ENCODE measurements at places on chromosomes 1 and 21.

DNA sequence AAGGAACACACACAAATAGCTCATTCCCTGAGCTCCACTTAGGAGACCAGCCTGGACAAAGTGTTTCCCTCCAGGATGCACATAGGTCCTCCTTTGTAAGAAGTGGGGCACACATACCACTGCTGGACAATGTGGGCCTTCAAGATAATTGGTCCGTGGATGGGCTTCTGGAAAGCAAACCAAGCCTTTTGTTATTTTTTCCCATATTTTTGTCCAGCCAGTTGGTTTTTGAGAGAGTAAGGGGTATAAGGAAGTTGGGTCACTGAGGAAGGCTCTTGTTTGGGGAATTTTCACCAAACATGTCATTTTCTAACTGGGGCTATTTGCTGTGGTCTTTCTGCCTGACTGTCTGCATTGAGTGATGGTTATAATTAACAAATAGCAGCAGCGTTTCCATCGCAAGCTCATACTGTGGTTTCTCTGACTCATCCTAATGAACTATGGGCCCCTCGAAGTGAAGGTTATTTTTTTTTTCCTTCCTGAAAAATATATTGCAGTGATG lies 306.3 kb upstream of the DUSP10 start:
- H3K4me1 ChIP-seq = peaks cover 23% of the 10 kb centered on the region
- DNase-seq = no peak
- no peaks in the 10 kb centered on the region for H3K36me3 ChIP-seq

DNA sequence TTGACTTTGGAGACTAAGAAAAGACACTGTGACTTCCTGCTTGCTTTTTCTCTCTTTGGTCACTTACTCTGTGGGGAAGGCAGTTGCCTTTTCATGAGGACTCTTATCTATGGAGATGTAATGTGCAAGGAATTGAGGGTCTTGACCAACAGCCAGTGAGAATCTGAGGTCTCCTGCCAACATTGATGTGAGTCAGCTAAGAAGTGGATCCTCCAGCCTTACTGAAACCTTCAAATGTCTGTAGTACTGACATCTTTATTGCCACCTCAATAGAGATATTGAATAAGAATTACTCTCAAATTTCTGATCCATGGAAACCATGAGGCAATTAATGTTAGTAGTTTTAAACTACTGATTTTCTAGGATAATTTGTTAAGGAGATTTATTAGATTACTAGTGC lies 598.4 kb downstream of the ADGRL2 start:
- H3K4me3 ChIP-seq = no peak overlapping the region
- no peaks in the 10 kb centered on the region for H3K36me3 ChIP-seq
- no peaks in the 10 kb centered on the region for H3K27me3 ChIP-seq
- no peaks in the 10 kb centered on the region for H3K4me1 ChIP-seq

GRCh38 chr1:30893776-30894507 lies 14.6 kb downstream of the SDC3 start:
- peaks cover 2% of the 10 kb centered on the region for H3K36me3 ChIP-seq
- no peaks in the 10 kb centered on the region for H3K4me1 ChIP-seq
- H3K4me3 ChIP-seq = no peak overlapping the region
- peaks cover 18% of the 10 kb centered on the region for H3K27me3 ChIP-seq
- no peak overlapping the region for H3K27ac ChIP-seq
- DNase-seq = no peak

DNA sequence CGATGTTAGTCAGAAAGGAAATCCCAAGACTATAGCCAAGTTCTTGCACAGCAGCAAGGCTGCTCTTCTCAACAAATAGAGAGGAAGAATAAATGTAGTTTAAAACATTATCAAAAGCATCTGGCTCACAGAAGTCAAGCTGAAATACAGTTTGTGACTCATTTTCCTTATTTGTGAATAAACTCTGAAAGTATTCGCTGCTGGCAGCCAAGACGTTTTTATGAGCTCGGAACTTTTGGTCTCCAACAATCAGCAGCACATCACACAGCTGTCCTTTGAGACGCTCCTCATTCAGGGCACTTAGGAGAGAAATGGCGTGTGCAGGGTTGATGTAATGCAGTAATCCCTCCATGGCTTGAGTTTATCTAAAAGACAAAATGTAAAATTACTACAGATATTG lies 16.4 kb downstream of the ZBTB21 start:
- peaks cover 8% of the 10 kb centered on the region for H3K4me1 ChIP-seq
- DNase-seq = no peak
- no peaks in the 10 kb centered on the region for H3K27me3 ChIP-seq
- no peak overlapping the region for H3K4me3 ChIP-seq

DNA sequence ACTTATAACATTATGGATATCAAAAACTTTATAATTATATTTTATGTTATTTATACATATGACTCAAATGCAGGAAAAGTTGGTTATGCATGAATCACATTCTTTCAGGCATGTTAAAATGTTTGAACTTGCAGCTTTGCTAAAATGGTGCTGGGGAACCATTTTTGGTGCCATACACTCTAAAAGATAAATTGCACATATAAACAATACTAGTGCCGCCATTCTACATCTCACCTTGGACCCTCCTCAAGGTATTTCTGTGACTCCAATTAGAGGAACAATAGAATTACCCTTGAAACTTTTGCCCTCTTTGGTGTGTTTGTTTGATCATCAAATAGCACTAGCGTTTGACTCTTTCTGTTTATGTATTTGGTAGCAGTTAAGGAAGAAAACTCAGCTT lies 997 bp downstream of the PRKACB start:
- no peak for DNase-seq
- H3K4me1 ChIP-seq = peaks cover 33% of the 10 kb centered on the region
- H3K4me3 ChIP-seq = peak overlapping the region; percentile 90
- no peaks in the 10 kb centered on the region for H3K27me3 ChIP-seq
- peak overlapping the region; percentile 96 for H3K27ac ChIP-seq
- H3K36me3 ChIP-seq = peaks cover 7% of the 10 kb centered on the region

DNA sequence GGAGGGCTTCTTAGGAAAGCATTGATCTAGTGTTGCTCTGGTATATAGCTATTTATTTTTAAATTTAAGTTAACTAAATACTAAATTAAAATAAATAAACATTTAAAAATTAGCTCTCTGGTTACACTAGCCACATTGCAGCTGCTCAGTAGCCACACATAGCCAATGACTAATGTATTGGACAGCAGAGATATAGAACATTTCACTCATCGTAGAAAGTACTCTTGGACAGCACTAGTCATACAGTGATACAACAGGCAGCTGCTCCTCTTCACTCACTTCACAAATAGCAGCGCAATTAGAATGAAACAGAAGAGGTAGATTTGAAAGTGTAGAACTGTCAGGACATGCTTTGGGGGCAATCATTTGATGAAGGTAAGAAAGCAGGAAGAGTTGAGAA lies 245.4 kb downstream of the PBX1 start:
- H3K27ac ChIP-seq = no peak overlapping the region
- H3K36me3 ChIP-seq = no peaks in the 10 kb centered on the region
- H3K4me3 ChIP-seq = no peak overlapping the region
- H3K4me1 ChIP-seq = no peaks in the 10 kb centered on the region
- H3K27me3 ChIP-seq = no peaks in the 10 kb centered on the region
- no peak for DNase-seq

DNA sequence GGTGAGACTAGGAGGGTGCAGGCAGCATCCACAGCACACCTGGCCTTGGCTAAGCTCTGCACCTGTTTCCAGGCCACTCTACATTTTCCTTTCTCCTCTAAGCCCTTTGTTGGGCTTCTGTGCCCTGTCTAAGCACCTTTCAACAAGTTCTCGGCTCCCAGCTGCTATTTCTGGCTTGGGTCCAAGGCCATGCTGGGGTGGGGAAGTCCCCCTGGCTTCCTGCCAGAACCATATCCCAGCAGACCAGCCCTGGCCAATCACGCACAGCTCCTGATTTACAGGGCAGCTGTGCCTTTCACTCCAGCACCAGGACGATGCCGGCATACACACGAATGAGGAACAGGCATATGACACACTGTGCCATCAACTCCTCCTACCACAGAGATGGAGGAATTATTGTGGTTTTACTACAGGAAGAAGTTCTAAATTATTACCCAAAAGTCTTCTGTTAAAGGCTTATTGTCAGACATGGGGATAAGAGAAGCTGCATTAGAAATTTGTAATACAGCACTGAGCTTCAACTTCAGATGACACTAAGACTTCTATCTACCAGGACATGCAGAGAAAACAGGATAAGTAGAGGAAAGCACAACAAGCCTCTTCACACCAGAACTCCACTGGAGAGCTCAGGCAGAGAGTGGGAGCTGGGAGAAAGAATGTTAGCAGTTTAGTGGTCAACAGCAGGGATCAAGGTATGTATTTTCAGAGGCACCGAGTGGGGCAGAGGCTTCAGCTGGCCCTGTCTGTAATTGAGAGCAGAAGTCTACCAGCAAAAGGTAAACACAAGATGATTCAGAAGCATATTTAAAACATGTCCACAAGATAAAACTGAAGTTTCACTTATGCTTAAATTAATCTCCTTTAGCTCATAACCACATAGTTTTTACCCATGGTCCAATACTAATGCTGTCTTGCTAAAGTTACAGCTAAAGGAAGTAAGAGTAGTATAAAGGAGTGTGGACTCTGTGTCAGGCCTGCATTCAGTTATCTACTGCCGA lies 37.4 kb downstream of the TRIT1 start:
- H3K4me1 ChIP-seq = peaks cover 50% of the 10 kb centered on the region
- peak overlapping the region; percentile 93 for H3K27ac ChIP-seq
- no peaks in the 10 kb centered on the region for H3K27me3 ChIP-seq
- peak; percentile 83 for DNase-seq

DNA sequence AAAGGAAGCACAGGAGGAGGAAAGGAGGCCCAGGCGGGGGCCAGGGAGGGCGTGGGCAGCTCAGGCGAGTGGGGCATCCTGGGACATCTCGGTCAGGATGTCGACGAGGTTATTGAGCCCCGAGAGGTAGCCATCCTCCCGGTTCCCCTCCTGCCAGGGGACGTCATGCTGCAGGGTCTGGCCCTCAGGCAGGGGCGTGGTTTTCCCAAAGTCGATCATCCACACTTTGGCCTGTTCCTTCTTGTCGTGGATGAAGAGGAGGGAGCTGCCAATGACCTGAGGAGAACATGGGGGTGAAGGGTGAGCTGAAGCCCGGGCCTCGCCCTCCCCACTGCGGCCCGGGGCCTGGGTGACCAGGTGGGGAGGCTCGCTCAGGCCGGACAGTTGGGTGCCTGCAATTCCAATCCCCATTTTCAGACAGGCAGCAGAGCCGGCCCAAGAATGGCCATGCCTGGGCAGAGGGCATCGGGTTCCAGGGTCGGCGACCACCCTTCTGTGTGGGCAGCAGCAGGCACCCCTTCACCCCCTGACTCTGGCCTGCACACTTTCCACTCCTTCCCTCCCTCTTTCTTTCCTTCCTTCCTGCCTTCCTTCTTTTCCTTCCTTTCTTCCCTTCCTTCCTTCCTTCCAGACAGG lies 86.2 kb downstream of the STUM start:
- H3K27me3 ChIP-seq = no peaks in the 10 kb centered on the region
- H3K4me3 ChIP-seq = peak overlapping the region; percentile 36
- peaks cover 45% of the 10 kb centered on the region for H3K36me3 ChIP-seq
- H3K27ac ChIP-seq = peak overlapping the region; percentile 85
- DNase-seq = no peak
- peaks cover 26% of the 10 kb centered on the region for H3K4me1 ChIP-seq

- no peaks in the 10 kb centered on the region for H3K4me1 ChIP-seq
- H3K4me3 ChIP-seq = no peak overlapping the region
- no peaks in the 10 kb centered on the region for H3K36me3 ChIP-seq
- no peak overlapping the region for H3K27ac ChIP-seq
- no peak for DNase-seq
Observed at GRCh38 chr1:242449661-242450060, 74.8 kb downstream of the PLD5 start.

- H3K27ac ChIP-seq = no peak overlapping the region
- H3K4me1 ChIP-seq = peaks cover 27% of the 10 kb centered on the region
- H3K27me3 ChIP-seq = no peaks in the 10 kb centered on the region
- H3K4me3 ChIP-seq = no peak overlapping the region
- DNase-seq = no peak
- peaks cover 11% of the 10 kb centered on the region for H3K36me3 ChIP-seq
Observed at GRCh38 chr1:154623358-154623757, 15.4 kb upstream of the ADAR start.

Data from central memory CD8-positive, alpha-beta T cell (primary cell).